Activated naive CD8-positive, alpha-beta T cell treated with anti-CD3 and anti-CD28 coated beads, Interleukin-2, amount 50 U/mL, for 24 hours (primary cell): ENCODE measurements at places on chromosomes 11 and 22.

- no peak for DNase-seq
Observed at GRCh38 chr11:98277251-98277912, 743.4 kb upstream of the CNTN5 start.

DNA sequence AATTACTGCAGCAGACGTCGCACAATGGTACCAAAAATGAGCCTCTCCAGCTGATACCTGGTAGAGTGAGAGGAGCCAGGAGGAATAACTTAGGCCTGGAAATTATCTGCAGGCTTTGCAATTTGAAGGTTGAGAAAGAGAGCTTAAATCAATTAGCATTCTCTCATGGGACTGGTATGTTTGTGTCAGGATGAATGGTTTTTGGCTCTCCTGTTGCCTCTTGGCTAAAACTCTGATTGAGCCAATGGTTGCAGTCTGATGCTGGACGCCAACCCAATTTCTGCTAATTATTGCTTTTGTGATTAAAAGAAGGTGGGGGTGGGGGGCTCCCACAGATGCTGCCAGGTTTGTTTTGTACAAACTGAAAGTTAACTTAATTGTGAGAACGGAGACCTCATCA lies 12.5 kb upstream of the NELL1 start:
- no peak for DNase-seq

GRCh38 chr11:119990309-119991021 lies 147.4 kb downstream of the TRIM29 start:
- no peak for DNase-seq

GRCh38 chr11:35981581-35981980 lies 37.7 kb downstream of the LDLRAD3 start:
- DNase-seq = no peak

GRCh38 chr11:78266451-78266850 lies 77.7 kb downstream of the USP35 start:
- DNase-seq = no peak

GRCh38 chr11:18927550-18928322 lies 11.5 kb downstream of the MRGPRX1 start:
- DNase-seq = no peak

DNA sequence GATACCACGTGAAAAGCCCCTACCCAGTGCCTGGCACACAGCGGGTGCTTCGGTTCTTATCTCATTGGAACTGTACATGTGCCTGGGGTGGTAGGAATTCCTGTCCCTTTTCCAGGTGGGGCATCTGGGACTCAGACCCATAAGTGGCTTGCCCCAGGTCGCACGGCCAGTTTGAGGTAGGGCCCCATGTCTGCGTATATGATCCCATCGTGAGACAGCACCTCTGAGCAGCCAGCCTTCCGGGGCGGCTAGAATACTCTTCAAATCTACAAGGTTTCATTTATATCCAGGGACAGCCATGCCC lies 33.5 kb upstream of the SMIM38 start:
- DNase-seq = no peak

- no peak for DNase-seq
Observed at GRCh38 chr22:42931421-42932196, 74.5 kb upstream of the ARFGAP3 start.

- no peak for DNase-seq
Observed at GRCh38 chr22:40855979-40856512, 393 bp downstream of the ST13 start.

DNA sequence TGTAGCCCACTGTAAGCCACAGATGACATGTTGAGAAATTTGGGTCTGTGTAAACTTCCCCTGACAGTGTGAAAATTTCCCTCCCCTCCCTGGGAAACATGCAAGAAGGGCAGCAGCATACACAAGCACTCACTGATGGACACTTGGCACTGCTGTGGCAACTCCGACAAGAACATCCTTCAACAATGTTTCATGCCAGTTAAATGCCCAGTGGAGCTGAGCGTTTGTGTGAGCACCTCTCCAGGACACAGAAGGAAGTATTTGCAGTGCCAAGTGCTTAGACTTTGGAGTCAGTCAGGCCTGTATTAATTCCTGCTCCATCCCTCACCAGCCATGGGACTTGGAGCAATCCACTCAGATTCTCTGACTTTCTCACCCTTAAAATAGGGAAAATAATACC lies 17.7 kb downstream of the C11orf87 start:
- no peak for DNase-seq

DNA sequence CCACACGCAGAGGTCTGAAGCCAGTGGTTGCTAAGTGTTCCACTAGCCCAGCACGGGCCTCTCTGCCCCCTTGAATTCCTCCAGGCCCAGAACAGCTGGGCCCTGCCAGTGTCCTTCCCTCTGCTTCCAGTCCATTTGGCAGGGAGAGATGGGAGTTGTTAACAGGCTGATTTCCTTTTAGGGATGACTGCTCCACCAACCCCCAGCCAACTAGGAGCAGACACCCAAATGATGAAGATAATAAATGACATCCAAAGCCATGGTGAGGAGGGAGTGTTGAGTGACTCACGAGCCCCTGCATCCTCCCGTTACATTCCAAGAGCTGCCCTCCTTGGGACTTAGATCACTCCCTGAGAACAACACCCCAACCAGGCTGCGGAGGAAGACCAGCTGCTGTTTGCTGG lies 20.6 kb downstream of the PARVA start:
- DNase-seq = no peak
